ENCODE measurements at places on chromosomes 13 and 19.

DNA sequence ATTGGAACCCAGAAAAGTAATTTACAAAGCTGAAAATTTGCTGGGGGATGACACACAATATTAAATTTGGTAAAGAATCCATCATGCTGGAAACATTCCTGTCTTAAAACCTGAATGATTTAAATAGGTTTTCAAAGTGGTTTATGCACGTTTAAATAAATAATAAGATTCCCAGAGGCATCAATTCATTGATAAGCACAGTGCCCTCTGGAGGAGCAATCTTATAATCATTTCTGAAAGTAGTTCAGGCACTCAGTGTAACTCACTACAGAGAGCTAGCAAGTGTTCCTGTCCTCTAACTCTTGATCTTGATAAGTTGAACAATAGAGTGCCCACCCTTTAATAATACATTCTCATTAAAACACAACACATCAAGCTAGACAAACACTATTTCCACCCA is 43.5 kb upstream of the SHISA2 start:
- no peak for ATAC-seq

DNA sequence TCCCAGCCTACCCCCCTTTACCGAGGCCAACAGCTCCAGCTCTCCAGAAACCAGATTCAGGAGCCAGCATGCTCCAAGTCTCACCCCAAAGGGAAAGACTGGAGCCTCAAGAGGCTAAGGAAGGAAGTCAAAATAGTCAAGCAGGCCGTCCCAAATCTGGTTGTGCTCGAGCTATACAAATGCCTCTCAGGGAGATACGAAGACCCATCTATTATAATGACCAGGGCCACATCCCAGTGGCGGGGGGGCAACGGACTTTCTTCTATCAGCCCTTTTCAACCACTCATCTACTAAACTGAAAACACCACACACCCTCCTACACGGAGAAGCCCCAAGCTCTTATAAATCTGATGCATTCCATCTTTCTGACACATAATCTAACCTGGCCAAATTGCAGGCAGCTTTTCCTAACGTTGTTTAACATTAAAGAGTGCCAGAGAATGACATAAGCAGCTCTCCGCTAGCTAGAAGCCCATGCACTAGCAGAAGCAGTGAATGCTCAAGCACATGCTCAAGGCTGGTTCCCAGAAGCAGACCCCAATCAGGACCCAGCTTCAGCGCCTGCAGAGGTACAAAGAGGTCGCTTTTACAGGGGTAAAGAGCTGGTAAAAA is 104.6 kb upstream of the ZNF98 start:
- no peak for ATAC-seq

DNA sequence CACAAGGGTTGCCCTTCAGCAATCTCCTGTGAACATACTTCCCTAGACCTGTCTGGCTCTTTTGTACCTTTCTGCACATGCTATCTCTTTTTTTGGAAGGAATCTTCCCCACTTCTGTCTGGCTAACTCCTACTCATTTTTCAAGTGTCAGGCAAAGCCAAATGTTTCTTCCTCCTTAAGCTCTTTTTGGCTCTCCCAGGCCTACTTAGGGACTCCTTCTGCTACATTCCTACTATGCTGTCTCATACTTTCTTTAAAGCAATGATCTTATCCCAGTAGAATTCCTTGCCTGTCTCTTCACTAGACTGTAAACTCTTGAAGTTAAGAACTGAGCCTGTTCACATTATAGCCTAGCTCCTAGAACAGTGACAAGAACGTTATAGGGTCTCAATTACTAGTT is 114.9 kb upstream of the WASF3 start:
- ATAC-seq: no peak

DNA sequence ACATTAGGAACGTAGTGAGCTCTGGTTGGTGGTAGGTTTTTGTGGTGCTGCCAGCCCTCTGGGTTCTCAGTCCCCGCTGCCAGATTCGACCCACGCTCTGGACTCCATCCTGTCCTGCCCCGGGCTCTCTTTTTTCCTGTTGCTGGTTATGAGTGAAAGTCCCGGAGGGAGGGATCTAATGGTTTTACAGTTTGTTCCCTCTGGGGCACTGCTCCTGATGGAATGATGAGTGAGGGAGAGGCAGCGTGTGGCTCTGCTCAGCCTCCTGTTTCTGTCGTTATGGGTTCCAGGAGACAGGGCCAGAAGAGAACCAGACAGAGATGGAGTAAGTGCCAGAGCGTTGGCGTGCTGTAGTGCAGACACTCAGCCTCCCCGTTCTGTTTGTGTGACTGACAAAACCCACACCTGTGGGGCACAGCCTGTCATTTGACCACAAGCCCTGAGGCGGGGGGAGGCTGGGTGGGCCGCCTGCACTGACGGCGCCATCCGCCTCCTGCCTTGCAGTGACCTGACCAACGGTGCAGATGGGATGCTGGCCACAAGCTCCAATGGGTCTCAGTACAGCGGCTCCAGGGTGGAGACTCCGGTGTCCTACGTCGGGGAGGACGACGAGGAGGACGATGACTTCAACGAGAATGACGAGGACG is 18.3 kb downstream of the ATP4B start:
- no peak for ATAC-seq

- ATAC-seq: no peak
These were observed 212.1 kb downstream of the KCNRG start for GRCh38 chr13:50227361-50227760.

DNA sequence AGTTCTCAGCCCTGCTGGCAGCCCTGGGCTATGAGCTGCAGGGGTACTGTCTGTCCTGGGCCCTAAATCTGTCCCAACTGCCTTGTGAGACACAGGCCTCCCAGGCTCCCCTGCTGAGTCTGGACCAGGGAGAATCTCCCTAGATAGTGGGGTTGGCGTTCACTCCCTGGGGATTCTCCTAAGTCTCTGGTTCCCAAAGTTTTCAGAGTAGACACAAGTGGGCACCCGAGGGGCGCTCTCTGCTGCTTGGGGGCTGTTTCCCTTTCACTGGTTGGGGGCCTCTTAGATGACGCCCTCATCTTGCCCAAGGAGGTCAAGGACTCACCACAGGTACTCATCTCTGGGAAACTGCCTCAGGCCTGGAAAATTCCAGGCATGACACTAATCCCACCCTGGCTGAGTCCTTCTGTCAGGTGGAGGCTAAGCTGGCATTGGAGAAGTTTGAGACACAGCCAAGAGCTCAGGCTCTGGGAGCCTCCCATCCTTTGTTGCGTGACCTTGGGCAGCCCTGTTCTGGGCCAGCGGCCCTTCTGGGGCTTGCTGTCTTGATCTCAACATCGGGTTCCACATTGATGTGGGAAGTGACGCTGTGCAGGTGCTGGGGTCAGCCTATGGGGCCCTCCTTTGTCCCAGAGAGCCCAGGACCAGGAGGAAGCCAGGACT is 3.9 kb downstream of the RPL18A start:
- no peak for ATAC-seq

- no peak for ATAC-seq
These were observed 123.4 kb upstream of the RFC3 start for GRCh38 chr13:33694546-33694945.

GRCh38 chr13:102021777-102022176 is 380.1 kb downstream of the FGF14 start:
- ATAC-seq: no peak

DNA sequence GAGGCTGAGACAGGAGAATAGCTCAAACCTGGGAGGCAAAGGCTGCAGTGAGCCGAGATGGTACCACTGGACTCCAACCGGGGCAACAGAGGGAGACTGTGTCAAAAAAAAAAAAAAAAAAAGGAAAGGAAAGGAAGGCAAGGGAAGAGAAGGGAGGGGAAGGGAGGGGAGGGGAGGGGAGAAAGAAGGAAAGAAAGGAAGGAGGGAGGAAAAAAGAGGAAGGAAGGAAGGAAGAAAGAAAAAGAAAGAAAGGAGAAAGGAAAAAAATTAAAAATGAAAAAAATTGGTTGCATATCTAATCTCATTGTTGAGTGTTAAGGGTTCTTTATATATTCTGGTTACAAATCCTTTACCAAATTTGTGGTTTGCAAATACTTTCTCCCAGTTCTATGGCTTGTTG is 45.7 kb downstream of the ACSBG2 start:
- no peak for ATAC-seq

- no peak for ATAC-seq
These were observed 20.0 kb downstream of the CNFN start for GRCh38 chr19:42370068-42370520.

- no peak for ATAC-seq
These were observed 1.0 kb upstream of the CGB7 start for GRCh38 chr19:49058562-49058961.

DNA sequence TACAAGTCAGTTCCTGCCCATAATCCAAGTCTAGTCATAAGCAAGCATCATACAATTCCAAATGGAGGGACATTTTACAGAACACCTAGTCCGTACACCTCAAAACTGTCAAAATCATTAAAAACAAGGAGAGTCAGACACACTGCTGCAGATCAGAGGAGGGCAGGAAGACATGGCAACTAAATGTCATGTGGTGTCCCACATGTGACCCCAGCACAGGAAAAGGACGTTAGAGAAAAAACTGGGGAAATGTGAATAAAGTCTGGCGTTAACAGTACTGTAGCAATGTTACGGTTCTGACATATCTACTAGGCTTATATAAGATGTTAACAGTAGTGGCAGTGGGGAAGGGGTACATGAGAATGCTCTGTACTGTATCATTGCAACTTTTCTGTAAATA is 2.3 kb downstream of the ZSCAN5A start:
- ATAC-seq: no peak

- ATAC-seq: no peak
These were observed 12.2 kb downstream of the NFIX start for GRCh38 chr19:13007292-13008045.

GRCh38 chr13:26695360-26695705 is 65.3 kb downstream of the GPR12 start:
- no peak for ATAC-seq

DNA sequence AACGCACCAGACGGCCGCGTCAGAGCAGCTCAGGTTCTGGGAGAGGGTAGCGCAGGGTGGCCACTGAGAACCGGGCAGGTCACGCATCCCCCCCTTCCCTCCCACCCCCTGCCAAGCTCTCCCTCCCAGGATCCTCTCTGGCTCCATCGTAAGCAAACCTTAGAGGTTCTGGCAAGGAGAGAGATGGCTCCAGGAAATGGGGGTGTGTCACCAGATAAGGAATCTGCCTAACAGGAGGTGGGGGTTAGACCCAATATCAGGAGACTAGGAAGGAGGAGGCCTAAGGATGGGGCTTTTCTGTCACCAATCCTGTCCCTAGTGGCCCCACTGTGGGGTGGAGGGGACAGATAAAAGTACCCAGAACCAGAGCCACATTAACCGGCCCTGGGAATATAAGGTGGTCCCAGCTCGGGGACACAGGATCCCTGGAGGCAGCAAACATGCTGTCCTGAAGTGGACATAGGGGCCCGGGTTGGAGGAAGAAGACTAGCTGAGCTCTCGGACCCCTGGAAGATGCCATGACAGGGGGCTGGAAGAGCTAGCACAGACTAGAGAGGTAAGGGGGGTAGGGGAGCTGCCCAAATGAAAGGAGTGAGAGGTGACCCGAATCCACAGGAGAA is 1.9 kb downstream of the PPP1R12C start:
- no peak for ATAC-seq

GRCh38 chr19:51627491-51628138 is 2.6 kb downstream of the SIGLEC5 start:
- no peak for ATAC-seq

- no peak for ATAC-seq
These were observed 62.5 kb downstream of the TNFRSF19 start for GRCh38 chr13:23632741-23633140.

- peak; percentile 97 for ATAC-seq
These were observed 8.8 kb downstream of the FXYD3 start for GRCh38 chr19:35124098-35125060.

GRCh38 chr13:50192272-50192813 is 177.1 kb downstream of the KCNRG start:
- ATAC-seq: no peak

- ATAC-seq: no peak
These were observed 54.5 kb downstream of the RAB20 start for GRCh38 chr13:110506859-110507566.

DNA sequence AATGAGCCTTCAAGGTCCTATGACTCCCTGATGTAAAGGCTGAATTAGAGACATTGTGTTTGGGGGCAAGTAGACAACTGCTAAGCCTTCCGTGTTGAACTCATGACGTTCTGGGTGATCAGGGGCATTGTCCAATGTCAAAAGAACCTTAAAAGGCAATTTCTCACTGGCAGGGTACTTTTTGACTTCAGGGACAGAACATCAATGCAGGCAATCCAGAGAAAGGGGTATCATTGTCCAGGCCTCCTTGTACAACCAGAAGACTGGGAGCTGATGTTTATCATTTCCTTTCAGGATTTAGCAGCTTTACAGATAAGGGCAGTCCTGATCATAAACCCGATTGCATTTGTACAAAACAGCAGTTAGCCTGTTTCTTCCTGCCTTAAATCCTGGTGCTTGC is 25.0 kb upstream of the SMAD9 start:
- no peak for ATAC-seq

GRCh38 chr19:58001895-58002369 is 688 bp downstream of the ZNF606 start:
- peak; percentile 4 for ATAC-seq

DNA sequence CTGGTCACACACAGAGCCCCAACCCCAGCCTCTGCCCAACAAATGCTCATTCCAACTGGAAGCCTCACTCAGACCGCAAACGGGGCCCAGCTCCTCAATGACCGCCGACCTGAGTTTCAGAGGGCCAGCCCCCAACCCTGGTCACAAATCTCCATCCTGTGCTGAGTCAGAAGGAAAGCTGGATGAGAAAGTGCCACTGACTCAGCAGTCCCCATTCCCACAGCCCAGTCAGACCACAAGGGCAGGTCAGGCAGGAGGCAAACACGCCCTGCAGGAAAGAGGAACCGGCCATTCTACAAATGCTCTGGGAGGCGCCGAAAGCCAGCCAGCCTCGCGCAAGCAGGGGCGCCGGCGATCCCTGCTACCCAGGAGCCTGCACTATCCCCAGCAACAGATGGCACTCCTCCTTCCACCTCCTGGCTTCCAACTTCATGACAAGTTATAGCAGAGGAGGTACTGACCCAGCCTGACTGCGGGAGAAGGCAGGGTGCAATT is 14.1 kb upstream of the PRKD2 start:
- no peak for ATAC-seq

DNA sequence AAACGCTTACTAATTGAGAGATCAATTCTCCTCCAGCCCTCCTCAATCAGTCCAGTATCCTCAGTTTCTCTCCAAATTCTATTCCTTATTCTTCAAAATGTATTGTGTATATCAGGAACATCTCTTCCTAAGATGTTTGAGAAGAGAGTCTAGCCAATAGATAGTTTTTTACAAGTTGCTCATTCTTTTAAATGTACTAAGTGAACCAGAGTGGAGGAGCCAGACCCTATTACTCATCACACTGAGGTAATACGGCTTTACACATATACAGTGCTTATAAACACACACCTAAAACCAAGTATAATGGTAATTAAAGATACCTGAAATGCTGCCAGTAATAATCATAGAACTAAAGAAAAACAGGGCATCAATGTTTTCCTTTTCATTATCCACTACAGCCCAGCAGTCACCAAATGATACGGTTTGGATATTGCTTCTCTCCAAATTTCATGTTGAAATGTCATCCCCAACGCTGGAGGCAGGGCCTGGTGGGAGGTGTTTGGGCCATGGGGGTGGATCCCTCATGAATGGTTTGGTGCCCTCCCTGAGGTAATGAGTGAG is 45.2 kb upstream of the HMGB1 start:
- ATAC-seq: no peak

- ATAC-seq: no peak
These were observed 258.9 kb downstream of the PCDH20 start for GRCh38 chr13:61156753-61157152.

- ATAC-seq: no peak
These were observed 845.1 kb downstream of the DACH1 start for GRCh38 chr13:71021825-71022422.

Measured in activated CD4-positive, CD25-positive, alpha-beta regulatory T cell treated with anti-CD3 and anti-CD28 coated beads, Interleukin-2, amount 50 U/mL, for 24 hours (primary cell).